Caudate nucleus (tissue), 63 donors: ENCODE measurements at places on chromosomes 12 and 14.
A peak's percentile ranks its signal among the peaks of the same experiment; 100 is the strongest.

DNA sequence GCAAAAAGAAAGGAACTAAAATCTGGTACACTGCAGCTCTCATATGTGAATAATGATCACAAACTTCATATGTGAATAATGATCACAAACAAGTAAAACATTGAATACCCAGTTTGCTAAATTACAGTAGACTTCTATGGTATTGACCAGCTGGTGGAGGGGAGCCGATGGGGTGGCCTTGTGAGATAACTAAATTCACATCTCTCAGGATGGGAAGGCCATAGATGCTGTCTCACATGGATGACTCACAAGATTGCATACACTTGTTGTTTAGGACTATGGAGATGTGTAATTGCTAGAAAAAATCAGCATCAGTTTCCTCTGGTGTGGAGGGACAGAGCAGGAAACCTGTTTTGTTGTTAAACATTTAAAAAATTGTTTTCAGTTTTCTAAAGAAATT, 49.2 kb downstream of the ACACB start:
- DNase-seq: no peak

GRCh38 chr14:102508410-102508773, 1.2 kb downstream of the ANKRD9 start:
- DNase-seq: no peak

DNA sequence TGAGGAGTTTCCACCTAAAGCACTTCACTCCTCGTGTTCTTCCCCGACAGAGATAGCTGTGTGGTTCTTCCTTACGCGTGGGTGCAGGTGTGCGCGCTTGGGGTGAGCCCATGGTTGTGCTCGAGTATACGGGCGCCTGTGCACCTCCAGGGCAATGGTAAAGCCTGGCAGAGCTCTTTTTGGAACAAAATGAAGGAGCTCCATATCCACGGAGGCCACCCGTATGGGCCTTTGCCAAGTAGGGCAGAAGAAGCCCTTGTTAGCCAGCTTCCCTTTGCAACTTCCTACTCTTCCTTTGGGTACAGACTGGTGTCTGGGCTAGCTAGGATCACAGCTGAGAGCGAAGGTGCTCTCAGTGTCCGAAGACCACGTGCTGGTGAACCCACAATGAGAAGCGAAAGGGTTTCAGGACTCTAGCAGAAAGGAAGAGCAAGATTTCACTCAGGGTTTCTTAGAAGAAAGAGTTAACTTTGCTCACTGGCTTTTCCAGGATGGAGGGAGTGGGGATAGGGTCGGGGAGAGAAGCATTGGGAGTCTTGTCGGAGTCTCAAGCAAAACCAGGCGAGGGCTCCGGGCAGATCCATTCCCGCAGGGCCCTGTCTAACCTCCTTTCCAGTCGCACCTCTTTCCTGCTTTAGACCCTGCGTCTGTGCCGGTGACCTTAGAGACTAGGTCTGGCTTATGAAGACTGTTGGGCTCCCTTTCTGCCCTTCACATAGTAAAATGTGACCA, 960 bp upstream of the LRFN5 start:
- DNase-seq: peak; percentile 54

GRCh38 chr14:88727057-88727456, 65.7 kb downstream of the EML5 start:
- DNase-seq: no peak

DNA sequence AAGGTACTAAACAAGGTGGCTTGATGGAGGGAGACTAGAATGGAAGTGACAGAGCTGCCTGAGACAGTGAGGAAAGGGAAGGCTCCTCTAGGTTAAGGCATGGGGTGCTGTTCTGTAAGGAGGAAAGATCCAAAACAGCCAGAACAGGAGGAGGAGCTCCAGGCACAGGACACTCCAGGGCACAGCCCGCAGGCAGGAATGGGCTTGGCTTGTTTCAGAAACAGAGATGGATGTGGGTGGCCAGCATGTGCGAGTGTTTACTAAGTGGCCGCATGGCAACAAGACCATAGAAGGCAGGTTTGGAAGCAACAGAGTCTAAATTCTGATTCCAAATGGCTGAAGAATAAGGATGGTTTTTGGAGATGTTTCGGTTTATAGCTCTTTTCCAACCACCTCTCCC, 889.1 kb downstream of the AACS start:
- no peak for DNase-seq

- no peak for DNase-seq
These were observed 46.8 kb downstream of the IQSEC3 start for GRCh38 chr12:113347-113746.

DNA sequence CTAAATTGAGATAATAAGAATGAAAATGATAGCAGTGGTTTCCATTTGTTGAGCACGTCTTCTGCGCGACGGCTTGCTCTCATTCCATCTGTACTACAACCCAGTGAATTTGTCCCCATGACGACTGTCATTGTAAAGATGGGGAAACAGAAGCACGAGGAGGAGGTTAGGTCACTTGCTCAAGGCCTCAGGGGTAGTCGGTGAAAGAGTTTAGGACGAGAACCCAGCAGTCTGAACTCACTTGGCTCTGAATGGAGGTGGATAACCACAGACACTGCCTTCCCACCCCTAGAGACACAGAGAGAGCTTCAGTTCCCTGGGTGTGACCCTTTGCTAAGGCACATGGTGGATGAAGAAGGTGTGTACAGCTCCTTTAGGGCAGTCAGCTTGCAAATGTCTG, 30.9 kb upstream of the PLEKHG3 start:
- DNase-seq: no peak

DNA sequence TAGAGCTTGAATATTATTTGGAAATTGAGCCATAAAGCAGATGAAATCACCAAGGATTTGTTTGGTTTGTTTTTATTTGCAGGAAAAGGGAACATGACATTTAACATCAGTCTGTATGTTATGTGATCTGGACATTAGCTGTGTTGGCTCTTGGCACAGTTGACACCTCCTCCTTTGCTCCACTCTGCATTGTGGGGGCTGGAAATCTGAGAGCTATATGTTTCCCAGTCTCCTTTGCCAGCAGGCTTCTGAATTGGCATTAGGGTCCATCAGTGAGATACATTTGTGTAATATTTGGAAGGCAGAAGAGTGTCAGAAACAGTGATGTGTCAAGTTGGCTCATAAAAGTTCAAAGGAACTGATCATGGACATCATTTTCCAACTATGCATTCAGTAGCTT, 322.1 kb upstream of the ATP2B1 start:
- DNase-seq: no peak

- no peak for DNase-seq
These were observed 9.0 kb upstream of the CCER1 start for GRCh38 chr12:90963946-90964345.

- DNase-seq: no peak
These were observed 72.7 kb downstream of the NOVA1 start for GRCh38 chr14:26525085-26525484.

- DNase-seq: no peak
These were observed 95.6 kb downstream of the NCOR2 start for GRCh38 chr12:124471828-124472227.

- no peak for DNase-seq
These were observed 553 bp upstream of the DAZAP2 start for GRCh38 chr12:51238037-51238509.

DNA sequence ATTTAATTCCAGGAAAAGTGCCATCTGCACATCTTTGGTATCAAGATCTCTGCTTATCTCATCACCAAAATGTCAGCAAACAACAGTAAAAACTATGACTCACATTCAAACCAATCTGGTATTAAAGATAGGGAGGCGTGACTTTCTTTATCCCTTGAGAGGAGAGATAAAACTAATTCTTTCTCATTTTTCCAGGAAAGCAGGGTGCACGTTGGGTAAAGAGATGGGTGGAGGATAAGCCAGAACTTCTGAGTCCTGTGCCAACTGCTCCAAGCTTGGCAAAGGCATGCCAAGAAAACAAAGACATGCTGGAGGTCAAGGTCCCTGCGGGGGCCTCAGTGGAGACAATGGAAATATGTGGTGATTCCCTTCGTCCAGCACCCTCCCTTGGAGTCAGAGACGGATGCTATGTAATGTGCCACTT, 225.8 kb upstream of the PLXNC1 start:
- DNase-seq: no peak

- DNase-seq: no peak
These were observed 9.2 kb downstream of the PRPH start for GRCh38 chr12:49304161-49304560.

DNA sequence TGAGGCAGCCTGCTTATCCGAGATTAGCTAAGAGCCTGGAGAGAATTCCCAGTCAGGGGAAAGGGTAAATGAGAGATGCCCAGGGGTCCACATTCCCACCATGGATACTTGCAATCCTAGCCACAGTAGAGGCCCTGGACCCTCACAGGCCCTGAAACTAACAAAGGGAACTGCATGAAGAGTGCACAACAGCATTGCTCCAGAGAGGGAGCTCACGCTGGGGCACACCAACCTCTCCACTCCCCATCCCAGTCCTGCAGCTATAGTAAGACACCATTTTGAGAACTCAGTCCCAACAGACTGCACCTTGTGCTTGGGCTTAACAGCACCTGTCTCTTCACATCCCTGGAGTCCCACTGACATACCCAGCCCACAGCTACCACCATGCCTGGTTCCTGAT, 30.5 kb downstream of the CEP83 start:
- no peak for DNase-seq

DNA sequence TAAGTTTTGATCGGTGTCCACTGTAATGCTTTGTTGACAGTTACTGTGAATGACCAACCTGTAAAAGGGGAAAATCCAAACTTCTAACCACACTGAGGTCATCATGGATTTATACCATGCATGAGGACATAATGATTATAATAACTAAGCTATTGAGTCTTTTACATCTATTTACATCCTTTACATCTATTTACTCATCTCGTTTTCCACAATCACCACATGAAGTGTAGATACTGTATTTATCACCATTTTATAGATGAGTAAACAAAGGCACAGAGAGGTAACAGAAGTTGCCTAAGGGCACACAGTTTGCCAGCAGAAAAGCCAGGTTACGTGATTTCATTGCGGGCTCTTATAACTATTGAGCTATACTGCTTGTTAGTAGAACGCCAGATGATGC, 27.9 kb upstream of the EID3 start:
- no peak for DNase-seq
